ENCODE measurements at places on chromosomes 5 and 9.

- DNase-seq = no peak
Observed at GRCh38 chr9:96169484-96169883, 132.5 kb downstream of the HSD17B3 start.

DNA sequence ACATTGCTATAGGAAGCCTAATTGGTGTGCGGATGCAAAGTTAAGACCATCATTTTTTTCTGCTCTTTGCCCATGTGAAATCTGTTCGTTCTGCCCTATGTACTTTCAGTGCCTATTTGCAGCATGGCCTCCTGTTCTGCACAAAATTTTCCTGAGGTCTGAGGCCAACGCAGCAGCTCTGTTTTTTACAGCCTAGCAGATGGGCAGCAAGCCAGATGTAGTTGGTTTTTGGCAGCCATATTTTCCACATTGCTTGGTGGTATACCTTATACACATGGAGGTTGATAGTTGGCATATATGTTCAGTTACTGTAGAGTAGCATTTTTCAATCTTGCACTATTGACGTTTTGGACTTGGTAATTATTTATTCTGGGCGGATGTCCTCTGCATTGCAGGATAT is 133.5 kb upstream of the MRPS30 start:
- DNase-seq = no peak

DNA sequence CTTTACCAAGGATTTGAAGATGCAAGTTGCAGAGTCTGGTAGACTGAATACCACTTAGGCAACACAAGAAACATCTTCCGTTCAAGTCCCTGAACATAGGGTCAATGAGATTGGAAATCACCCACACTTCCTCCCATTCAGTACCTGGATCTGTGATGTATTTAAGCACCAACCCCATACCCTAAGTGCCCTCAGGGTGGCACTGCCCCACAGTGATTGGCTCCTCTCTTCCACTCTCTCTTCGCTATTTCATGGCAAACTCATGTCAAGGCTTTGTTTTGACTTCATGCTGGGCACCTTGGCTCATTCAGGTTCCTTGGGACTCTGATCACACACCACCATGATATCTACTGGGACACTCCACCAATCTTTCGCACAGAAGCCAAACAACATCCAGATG is 53.7 kb downstream of the GGTA1 start:
- DNase-seq = no peak

DNA sequence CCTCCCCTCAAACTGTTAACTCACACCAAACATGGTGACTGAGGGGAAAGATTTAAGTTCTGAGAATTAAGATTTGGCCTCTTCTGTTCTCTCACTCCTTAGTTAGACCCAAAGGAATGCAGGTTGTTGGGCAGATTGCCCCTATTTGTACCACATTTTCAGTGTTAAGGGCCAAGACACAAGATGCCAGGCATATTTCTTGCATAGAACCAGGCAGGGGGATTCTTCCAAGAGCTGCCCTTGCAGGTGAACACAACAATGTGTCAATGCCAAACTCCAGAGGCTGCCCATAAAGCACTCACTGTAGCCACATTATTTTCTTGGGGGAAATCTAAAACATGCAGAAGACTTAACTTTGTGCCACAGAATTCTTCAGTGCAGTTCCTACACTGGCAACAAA is 14.7 kb downstream of the MPDZ start:
- DNase-seq = no peak

DNA sequence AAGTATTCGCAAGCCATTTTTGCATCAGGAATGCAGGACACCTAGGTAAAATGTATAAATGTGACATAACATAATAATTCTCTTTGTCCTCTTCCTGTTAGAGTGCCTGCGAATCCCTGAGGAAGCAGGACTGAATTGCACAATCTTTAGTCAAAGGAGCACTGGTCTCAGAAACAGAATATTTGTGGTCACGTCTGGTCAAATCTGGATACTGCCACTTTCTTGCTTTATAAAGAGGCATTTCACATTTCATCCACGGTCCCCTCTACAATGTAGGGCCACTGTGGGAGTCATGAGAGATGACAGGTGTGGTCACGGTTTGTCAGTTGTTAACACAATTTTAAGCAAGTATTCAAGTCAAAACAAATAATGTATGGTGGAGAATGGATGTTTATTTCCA is 564.0 kb downstream of the IRX1 start:
- DNase-seq = no peak

- DNase-seq = no peak
Observed at GRCh38 chr9:120153258-120153657, 426.7 kb downstream of the CDK5RAP2 start.

GRCh38 chr5:9698841-9699240 is 68.7 kb upstream of the TAS2R1 start:
- DNase-seq = no peak

DNA sequence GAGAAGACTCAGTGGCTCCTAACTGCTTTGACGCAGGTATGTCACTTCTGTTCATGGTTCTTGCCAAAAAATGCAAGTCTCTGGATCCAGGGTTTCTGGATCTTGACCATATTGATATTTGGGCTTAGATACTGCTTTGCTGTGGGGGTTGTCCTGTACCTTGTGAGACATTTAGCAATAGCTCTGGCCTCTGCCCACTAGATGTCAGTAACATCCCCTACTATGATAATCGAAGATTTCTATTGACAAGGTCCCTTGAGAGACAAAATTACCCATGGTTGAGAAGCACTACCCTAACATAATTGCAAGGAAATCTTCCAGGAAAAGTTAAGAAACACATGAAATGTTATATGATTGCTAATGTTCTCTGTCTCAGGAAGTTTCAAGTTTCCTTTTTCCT is 285.4 kb downstream of the TMEM232 start:
- no peak for DNase-seq

- DNase-seq = no peak
Observed at GRCh38 chr5:17714186-17714585, 79.9 kb downstream of the TAF11L14 start.

GRCh38 chr9:133401588-133401987 is 16.2 kb downstream of the REXO4 start:
- no peak for DNase-seq

GRCh38 chr5:53031695-53032096 is 42.5 kb downstream of the ITGA2 start:
- DNase-seq = peak; percentile 86

DNA sequence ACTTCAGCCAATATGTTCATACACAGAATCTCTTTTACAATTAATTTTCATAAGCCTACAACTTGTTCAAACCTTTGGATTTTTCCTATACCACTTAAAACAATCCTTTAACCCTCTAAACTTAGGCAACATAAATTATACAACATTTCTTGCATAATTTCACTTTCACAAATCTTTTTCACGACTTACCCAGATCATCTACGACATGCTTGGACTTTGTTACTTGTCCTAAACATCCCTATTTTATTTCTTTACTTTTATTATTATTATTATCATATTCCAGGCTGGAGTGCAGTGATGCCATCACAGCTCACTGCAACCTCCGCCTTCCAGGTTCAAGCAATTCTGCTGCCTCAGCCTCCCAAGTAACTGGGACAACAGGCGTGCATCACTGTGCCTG is 68.0 kb downstream of the CACNA1B start:
- no peak for DNase-seq

GRCh38 chr9:2263111-2263510 is 248.0 kb downstream of the SMARCA2 start:
- DNase-seq = no peak

DNA sequence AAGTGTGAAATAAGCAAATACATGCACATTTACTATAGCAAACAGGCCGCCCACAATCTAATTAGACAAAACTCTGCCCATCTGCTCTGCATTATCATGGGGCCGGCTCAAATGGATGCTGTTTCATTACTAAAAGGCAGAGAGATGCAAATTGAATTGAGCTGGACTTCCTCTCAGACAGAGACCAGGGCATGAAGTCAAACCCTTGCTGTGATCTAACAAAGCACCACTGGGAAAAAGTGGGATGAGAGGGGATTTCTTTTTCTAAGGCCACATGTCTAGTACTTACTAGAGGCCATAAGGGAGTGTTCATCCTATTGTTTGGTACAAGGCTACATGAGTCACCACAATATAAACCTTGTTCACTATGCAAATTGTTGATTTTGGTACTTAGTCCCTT is 614.7 kb downstream of the ISL1 start:
- DNase-seq = no peak

DNA sequence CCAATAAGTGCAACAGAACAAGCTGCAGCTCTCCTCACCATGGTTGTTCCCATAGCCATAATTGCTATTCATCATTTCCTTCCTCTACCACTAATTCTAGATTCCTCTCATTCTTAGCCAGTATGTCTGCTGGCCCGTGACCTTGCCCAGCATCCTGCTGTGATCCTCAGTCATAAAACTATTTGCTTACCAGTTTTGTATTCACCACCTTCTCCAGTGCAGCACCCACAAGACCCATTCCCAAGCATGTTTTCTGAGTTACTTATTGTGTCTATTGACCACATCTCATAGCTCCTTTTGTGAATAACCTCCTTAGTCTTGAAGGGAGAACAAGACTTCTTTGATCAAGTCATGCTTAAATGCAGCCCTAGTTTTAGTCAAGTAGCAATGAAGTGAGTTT is 488.0 kb upstream of the CTNND2 start:
- no peak for DNase-seq

- DNase-seq = no peak
Observed at GRCh38 chr5:153968761-153969562, 69.7 kb downstream of the FAM114A2 start.

DNA sequence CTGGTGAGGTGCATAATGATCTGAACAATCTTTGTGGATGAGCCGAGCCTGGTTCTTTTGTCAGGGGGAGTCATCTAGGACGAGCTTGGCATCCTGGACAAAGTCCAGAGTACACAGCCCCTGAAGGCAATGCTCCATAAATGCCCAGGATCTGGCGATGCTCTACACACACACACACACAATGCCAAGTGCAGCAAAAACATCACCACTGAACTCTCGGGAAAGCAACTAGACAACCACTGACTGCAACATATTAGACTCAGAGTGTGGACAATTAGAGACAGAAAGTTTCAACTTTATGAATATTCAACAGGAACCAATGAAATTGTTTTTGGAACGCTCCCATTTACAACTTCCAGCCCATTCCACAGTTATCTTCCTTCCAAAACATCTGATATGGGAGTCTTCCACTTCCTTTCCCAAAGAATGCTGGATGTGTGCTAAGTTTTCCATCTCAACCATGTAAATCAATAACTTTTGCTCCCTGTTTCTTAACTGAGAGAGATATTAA is 227.6 kb upstream of the ANKRD55 start:
- no peak for DNase-seq

- DNase-seq = no peak
Observed at GRCh38 chr9:111615928-111616327, 15.2 kb upstream of the DNAJC25 start.

DNA sequence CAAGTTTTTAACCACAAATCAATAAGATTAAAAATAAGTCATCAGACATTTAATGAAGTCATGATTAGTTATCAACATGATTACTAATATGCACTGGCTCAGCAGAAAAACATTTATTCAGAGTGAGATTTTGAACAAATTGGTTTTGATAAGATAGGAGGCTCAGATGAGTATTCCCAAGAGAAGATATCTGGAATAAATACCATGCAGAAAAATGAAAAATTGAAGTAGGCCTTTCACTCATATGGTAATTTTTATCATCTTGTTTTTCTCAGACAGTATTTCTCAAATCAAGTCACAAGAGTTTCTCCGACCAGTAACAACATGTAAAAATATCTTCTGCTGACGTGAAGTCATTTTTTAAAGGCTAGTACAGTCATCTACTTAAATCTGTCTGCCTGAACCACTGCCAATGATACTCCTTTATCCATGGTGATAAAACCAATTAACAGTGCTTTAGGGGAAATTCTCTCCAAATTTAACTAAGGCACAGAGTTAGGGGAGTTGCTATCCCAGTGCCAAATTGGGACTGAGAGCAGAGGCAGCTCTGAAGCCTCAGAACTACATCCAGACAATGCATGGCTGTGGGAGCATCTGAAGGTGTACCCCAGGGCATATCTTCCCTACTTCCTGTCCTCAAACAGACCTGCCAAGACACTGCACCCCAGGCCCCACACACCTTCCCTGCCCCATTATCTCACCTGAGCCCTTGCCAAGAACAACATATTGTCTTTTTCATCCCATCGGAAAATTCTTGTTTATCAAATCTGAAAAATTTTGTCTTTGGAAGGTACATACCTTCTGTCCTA is 105.5 kb upstream of the TSLP start:
- DNase-seq = no peak

DNA sequence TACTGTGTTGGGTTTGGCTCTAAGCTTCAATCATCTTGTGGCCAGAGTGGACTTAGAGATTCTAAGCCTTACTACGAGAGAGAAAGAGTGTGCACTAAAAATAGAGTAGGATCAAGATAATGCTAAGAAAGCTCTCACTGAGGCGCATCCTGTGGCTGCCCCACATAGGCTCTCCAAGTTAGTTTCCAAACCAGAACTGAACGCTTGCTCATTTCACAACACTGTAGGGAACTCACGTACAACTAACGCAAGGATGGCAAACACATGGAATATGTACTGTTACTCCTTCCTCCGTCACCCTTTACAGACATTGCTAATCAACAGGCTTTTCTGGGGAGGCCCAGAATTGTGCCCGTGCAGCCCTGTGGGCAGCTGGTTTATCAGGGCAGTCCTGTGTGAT is 90.9 kb downstream of the EQTN start:
- no peak for DNase-seq
